ENCODE measurements at places on chromosomes 2 and 18.

DNA sequence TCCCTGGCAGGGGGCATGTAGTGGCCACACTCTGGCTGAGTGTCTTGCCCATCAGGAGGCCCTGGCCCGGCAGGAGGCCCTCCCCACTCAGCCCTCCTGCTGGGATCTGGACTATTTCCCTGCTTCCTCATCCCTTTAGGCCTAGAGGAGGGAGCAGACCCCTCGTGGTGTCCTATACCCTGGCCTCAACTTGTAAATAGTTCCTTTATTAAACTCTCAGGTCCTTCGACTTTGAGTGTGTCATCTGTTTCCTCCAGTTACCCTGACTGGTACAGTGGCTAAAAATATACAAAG is 166.7 kb upstream of the GLI2 start:
- no peak for DNase-seq

DNA sequence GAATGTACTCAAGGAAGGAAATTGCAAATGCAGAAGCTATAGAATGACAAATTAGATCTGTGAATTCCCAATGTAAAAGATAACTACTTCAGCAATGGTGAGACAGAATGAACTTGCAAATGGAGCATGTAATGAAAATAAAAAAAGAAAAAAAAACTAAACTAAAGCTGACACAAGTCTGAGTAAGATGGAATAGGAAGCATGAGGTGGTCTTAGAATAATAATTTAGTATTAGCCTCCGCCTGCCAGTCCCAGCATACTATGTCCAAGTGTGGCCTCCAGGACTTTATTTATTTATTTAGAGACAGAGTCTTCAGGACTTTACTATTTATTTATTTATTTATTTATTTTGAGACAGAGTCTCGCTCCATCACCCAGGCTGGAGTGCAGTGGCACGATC is 37.4 kb upstream of the SLC39A10 start:
- DNase-seq: no peak

GRCh38 chr2:101811226-101812015 is 113.9 kb downstream of the MAP4K4 start:
- DNase-seq: no peak

GRCh38 chr18:13494871-13495445 is 231.4 kb downstream of the FAM210A start:
- DNase-seq: no peak

DNA sequence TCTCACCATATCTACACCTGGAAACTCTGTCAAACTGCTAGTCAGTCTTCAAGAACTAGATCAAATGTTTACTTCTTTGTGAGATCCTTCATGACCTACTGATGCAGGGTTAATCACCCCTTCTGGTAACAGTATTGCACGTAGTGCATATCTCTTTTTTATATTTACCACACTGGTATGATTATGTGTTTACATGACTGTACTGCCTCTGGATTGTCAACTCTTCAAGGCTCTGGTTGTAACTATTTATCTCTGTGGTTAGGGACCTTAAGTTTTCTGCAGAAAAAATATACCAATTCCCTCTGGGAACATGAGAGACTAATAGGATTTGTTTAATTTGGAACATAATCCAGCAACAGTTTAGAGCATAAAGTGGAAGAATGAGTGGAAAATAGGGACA is 135.5 kb downstream of the PDE1A start:
- DNase-seq: no peak

DNA sequence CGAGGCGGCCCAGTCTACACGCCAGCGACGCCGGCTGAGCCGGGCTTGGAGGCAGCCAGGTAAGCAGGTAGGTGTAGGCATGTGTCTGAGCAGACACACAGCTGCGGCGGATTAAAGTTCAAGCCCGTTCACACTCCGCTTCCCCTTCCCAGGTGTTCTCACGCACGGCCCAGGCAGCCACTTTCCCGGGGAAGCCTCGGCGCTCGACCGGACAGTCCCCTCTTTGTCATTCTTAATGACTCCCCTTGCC is 367 bp downstream of the TGFA start:
- no peak for DNase-seq

GRCh38 chr18:54679318-54680149 is 88.5 kb downstream of the DYNAP start:
- DNase-seq: peak; percentile 14

DNA sequence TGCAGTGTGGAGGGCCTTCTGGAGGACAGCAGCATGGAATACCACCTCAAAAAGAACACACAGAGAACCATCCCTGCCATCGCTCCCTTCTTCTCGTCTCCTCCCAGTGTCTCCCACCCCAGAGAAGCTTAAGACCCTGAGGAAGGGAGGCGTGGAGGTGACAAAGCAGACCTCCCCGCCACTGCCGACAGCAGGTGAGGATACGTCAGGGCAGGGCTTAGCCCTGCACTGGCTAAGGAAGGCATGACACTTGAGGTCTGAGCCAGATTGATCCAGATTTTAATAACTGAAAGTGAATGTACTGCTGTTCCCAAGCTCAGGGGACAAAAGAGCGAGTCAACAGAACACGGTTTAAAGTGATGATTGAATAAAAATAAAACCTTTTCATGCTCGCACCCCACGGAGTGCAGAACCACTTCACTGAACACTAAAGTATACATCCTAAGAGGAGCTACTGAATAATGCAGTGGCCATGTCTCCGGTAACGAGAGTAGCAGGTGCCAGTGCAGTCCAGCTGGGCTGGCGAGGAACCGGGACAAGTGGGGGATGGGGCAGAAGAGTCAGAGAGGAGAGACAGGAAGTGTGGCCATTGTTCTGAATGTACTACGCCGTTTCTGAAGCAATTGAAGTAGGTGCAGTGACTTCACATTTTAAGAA is 391.0 kb downstream of the CDH2 start:
- no peak for DNase-seq

DNA sequence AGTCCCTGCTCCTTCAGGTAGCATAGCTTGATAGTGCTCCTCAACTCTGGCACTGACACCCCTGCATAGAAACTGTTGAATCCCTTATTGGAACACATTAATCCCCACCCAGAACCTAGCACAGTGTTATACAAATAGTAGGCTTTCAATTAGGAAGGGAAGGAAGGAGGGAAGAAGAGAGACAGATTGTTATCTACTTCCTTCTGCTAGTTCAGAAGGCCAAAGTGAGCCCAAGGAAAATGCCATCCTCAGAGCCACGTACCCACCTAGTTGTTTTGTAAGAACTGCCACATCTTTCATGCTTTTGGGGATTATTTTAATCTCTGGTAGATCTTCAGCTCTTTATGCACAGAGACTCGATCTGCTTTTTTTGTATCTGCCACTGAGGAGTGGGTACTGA is 75.1 kb downstream of the CLHC1 start:
- no peak for DNase-seq

DNA sequence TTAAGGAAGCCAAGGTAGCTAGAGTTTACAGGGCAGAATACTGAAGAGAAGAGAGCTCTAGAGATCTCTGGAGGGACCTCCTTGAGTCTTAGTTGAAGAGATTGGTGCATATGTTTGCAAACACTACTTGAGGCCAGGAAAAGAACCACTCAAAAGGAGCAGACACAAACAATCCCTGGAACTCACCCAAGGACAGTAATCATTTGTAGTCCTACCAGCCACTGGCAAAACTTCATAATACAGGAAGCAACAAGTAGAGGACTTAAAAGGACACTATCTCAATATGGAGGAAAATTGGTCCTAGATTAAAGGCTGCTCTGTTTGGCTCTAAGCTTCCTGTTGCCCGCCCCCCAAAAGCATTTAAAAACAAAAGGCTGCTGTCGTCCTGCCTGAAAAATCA is 46.9 kb upstream of the UBXN4 start:
- DNase-seq: no peak

GRCh38 chr2:19195661-19196060 is 162.8 kb downstream of the OSR1 start:
- no peak for DNase-seq

- no peak for DNase-seq
Observed at GRCh38 chr2:32479993-32480392, 123.2 kb downstream of the BIRC6 start.

DNA sequence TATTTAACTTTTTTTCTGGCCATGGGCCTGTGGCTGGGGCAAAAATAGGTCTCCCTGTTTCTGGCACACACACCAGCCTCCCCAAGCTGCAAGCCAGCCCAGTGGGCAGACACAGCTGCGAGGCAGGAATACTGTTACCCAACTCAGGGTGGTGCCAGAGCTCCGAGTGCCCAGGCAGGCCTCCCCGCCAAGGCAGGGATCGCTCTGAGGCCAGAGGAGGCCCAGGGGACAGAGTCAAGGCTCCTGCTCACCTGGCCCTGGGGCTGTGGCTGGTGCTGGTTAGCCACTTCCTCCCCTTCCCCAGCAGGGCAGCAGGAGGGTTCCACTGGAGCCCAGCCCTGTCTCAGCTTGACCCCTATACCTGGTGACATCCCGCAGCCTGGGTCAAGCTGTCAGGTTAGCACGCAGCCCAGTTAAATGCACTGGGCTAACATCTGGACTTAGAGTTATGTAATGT is 67.1 kb upstream of the EPAS1 start:
- no peak for DNase-seq

- DNase-seq: no peak
Observed at GRCh38 chr18:28168725-28169124, 8.2 kb downstream of the CDH2 start.

GRCh38 chr2:108635630-108636354 is 83.5 kb upstream of the RANBP2 start:
- DNase-seq: no peak

- no peak for DNase-seq
Observed at GRCh38 chr2:3612639-3613523, 18.0 kb downstream of the COLEC11 start.

GRCh38 chr2:98541906-98542305 is 66.4 kb downstream of the COA5 start:
- DNase-seq: no peak

DNA sequence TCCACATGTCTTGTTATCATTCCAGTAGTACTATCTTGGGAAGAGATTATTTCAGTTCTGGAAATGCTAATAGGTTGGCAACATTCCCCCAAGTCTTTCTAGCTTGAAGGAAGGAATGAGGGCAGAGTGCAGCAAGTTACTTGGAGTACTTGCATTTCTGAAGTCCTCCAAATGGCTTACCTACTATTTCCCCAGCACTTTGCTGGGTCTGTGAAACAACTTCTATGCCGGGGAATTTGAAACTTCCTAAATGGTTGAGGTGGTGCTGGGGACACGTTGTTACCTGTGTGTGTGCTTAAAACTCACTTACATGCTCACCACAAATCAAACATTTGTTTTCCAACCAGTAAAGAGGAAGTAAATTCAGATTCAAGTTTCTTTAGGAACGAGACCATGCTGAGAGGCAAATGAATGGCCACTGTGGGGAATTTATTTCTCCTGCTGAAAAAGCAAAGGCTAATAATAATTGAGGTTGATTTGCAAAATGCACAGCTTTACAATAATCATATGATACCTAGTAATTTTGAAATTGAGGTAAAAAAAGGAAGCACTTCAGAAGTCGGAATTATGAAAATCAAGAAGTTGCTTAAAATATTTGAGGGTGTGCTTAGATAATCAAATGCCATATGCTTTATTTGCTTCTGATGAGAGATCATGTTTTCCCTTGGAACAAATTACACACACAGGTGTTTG is 1167.7 kb upstream of the ZEB2 start:
- no peak for DNase-seq

DNA sequence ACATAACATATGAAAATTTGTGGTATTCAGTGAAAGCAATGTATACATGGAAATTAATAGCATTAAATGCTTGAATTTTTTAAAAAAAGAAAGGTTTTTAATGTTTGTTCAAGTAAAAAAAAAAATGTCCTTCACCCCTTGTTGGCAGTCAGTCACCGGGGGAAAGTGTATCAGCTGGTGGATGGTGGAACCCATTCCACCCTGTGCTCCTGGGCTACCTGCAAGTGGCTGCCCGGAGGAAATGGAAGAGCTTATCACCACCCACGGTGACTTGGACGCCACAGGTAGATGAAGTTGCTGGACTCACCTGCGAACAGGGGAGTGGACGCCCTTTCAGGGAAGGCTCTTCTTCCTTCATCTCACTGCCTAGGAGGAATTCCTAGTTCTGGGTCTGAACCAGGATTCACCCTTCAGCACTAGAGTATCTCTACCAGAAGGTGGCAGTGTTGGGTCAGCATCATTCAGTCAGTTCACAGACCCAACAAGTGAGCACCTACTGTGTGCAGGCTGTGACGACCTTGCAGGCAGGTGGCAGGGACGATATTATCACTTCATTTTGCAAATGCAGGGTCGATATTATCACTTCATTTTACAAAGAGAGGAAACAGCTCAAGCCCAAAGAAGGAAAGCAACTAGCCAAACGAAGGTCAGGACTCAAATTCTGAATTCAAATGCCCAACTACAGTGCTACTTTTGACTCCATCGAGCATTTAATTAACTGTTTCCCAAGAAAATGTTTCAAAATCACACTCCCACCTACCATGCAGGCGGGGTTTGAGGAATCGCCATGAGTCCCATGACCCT is 35.8 kb downstream of the CIB4 start:
- peak; percentile 16 for DNase-seq

DNA sequence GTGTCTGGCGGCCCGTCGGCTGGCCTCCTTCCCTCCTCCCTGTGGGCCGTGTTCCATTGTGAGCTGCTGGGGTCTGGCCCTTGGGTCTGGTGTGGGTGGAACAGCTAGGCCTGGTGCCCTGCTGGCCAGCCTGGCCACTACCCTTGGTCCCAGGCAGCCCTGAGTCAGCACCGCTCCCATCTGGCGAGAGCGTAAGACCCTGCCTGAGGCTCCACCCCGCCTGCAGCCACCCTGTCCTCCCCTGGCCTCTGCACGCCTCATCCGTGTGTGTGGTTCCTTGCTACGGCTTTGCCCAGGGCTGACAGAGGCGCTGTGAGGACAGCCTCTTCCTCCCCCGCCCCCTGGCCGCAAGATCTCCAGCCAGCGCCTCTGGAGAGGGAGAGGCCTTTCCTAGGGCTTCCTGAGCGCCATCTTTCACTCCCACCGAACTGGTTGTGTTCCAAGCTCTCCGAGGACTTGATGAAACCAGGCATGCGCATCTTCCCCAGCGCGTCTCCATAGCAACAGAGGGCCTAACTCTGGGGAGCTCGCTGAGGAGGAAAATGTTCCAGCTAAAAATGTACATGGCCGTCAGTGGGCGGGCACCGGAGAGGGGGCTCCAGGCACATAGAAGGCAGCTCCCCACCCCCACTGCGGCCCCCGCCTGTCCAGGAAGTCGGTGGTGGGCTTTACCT is 83.0 kb downstream of the STPG4 start:
- no peak for DNase-seq

DNA sequence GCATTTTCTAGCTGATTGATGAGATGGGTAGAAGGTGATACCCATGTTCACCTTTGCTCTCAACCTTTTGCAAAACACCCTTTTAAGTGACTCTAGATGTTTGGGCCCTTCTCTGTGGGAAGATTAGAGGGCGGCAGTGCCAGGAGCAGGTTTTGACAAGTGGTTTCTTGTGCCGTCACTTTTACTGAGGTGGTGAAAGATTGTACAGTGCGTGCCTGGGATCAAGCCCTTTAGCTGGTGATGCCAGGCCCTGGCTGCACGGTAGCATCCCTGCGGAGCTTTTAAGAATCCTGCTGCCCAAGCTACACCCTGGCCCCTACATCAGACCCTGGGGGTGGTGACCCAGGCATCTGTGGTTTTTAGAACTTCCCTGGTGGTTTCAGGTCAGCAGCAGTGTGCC is 29.1 kb downstream of the MTCL1 start:
- no peak for DNase-seq

GRCh38 chr2:36367895-36368353 is 12.3 kb downstream of the CRIM1 start:
- DNase-seq: no peak
